Smooth muscle cell of the pulmonary artery (primary cell): ENCODE measurements at places on chromosomes 11 and 22. TPM values are rescaled to one million over a fixed set of nuclear protein-coding genes. Genes with fewer than 3 reads are reported as not detected.

Gene CRELD2
- 79.4 and 83.6 TPM in 2 replicates for total RNA-seq

Gene MUC5AC
- total RNA-seq = not detected in 2 replicates

Gene OR51A2
- total RNA-seq = not detected in 2 replicates

Gene FAM181B
- 0.07 and 0.20 TPM in 2 replicates for total RNA-seq

Gene OTOG
- total RNA-seq = not detected in 2 replicates

Gene TUB
- 8.2 and 16.4 TPM in 2 replicates for total RNA-seq

Gene APOA4
- total RNA-seq = not detected in 2 replicates

Gene FBXO7
- total RNA-seq = 46.0 and 50.5 TPM in 2 replicates

Gene RFPL3
- total RNA-seq = not detected in 2 replicates

Gene DERL3
- total RNA-seq = 0.85 and 0.89 TPM in 2 replicates

Gene ANKK1
- 0.07 TPM in 1 of 2 replicates, not detected in the other for total RNA-seq

Gene FDXACB1
- total RNA-seq = 1.9 and 3.2 TPM in 2 replicates

Gene THY1
- 89.7 and 92.0 TPM in 2 replicates for total RNA-seq

Gene HARBI1
- 3.8 and 4.6 TPM in 2 replicates for total RNA-seq

Gene ZP1
- 0.36 and 0.98 TPM in 2 replicates for total RNA-seq

Gene TTLL8
- total RNA-seq = not detected in 2 replicates

Gene ACTN3
- 0.07 TPM in 1 of 2 replicates, not detected in the other for total RNA-seq

Gene PLAAT4
- total RNA-seq = 5.1 and 9.1 TPM in 2 replicates

Gene MYEOV
- 1.2 TPM in 2 replicates for total RNA-seq

Gene P2RX3
- total RNA-seq = not detected in 2 replicates

Gene TMPRSS4
- total RNA-seq = not detected in 2 replicates

Gene C22orf31
- not detected in 2 replicates for total RNA-seq

Gene OR8G5
- not detected in 2 replicates for total RNA-seq

Gene TEX12
- 0.20 TPM in 1 of 2 replicates, not detected in the other for total RNA-seq

Gene MICALL1
- 20.3 and 36.5 TPM in 2 replicates for total RNA-seq

Gene SAC3D1
- total RNA-seq = 5.6 and 10.9 TPM in 2 replicates

Gene CASP5
- total RNA-seq = not detected in 2 replicates

Gene F2
- total RNA-seq = not detected in 2 replicates

Gene OR51B2
- 0.13 TPM in 2 replicates for total RNA-seq

Gene GLB1L2
- total RNA-seq = 0.03 and 0.39 TPM in 2 replicates

Gene FCHSD2
- total RNA-seq = 23.7 and 24.7 TPM in 2 replicates

Gene APOA5
- not detected in 2 replicates for total RNA-seq

Gene APOL6
- total RNA-seq = 9.4 and 34.6 TPM in 2 replicates

Gene KLHDC7B
- 0.39 and 0.63 TPM in 2 replicates for total RNA-seq

Gene STK33
- total RNA-seq = 0.65 and 2.4 TPM in 2 replicates

Gene KRTAP5-5
- total RNA-seq = not detected in 2 replicates

Gene MMP27
- not detected in 2 replicates for total RNA-seq

Gene TRIM21
- 12.6 and 14.5 TPM in 2 replicates for total RNA-seq

Gene CPT1A
- total RNA-seq = 53.2 and 65.2 TPM in 2 replicates

Gene OR8D4
- not detected in 2 replicates for total RNA-seq

Gene OR51B5
- total RNA-seq = 0.13 and 0.17 TPM in 2 replicates

Gene B4GALNT4
- 2.2 and 11.6 TPM in 2 replicates for total RNA-seq

Gene DSCAML1
- total RNA-seq = not detected in 2 replicates

Gene OR10D3
- not detected in 2 replicates for total RNA-seq

Gene SLC17A6
- total RNA-seq = not detected in 2 replicates

Gene GGT1
- 0.83 and 1.2 TPM in 2 replicates for total RNA-seq

Gene CTSW
- 0.07 TPM in 1 of 2 replicates, not detected in the other for total RNA-seq

Gene MOV10L1
- total RNA-seq = 1.5 and 1.7 TPM in 2 replicates

Gene DGCR2
- total RNA-seq = 48.9 and 50.4 TPM in 2 replicates

Gene DYNC2H1
- 53.4 and 54.2 TPM in 2 replicates for total RNA-seq

Gene OR52M1
- not detected in 2 replicates for total RNA-seq

Gene PPP1CA
- total RNA-seq = 102 and 108 TPM in 2 replicates

Gene DRD4
- total RNA-seq = 0.07 and 0.23 TPM in 2 replicates

Gene TXN2
- 22.1 and 23.8 TPM in 2 replicates for total RNA-seq

Gene FJX1
- 28.5 and 52.1 TPM in 2 replicates for total RNA-seq

Gene MISFA
- 0.43 and 0.52 TPM in 2 replicates for total RNA-seq
